ENCODE measurements at places on chromosomes 11 and 22.

- no peak for DNase-seq
These were observed 6.8 kb downstream of the MAFF start for GRCh38 chr22:38208551-38208968.

DNA sequence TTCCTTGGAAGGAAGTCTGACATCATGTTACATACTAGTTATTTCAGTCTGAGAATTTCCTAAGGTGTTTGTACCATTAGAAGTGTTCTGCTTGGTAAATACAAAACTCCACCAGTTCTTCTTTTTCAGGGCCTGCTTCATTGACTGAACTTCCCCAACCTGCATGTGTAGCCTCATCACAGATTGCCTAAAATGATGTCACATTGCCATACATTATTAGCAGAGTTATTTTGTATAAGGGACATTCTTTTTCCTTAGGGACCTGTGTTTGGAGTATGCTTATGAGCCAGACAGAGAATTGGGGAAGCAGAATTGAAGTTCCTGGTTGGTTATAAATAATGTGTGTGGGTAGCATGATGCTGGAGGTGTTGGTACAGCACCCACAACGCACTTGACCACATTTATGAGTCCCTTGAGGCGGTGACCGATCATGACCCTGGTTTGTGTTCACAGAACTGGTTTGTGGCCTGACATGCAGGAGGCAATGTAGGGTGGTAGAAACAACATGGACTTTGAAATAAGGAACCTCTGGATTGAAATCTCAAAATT is 16.4 kb upstream of the MMP7 start:
- no peak for DNase-seq

DNA sequence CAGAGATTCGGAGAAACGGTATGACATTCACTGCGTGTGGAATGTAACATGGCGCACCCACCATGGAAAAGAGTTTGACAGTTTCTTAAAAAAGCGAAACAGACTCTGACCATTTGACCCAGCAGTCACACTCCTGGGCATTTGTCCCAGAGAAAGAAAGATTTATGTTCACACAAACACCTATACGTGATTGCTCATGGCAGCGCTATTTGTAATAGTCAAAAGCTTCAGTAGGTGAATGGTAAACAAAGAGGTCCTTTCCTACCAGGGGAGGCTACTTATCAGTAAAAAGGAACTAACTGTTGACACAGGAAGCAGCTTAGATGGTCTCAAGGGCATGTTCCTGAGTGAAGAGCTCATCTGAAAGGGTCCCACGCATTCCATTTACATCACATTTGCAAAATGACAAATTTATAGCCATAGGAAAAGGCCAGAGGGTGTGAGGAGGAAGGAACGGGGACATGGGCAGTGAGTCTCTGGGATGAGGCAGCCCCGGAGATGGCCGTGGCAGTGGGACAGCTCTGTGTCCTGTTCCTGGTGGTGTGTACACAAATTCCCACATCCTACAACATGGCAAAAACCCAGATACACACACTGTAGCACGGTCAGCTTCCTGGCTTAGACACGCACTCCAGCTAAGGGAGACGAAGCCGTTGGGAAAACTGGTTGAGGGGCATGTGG is 14.6 kb upstream of the KRTAP5-6 start:
- no peak for DNase-seq

DNA sequence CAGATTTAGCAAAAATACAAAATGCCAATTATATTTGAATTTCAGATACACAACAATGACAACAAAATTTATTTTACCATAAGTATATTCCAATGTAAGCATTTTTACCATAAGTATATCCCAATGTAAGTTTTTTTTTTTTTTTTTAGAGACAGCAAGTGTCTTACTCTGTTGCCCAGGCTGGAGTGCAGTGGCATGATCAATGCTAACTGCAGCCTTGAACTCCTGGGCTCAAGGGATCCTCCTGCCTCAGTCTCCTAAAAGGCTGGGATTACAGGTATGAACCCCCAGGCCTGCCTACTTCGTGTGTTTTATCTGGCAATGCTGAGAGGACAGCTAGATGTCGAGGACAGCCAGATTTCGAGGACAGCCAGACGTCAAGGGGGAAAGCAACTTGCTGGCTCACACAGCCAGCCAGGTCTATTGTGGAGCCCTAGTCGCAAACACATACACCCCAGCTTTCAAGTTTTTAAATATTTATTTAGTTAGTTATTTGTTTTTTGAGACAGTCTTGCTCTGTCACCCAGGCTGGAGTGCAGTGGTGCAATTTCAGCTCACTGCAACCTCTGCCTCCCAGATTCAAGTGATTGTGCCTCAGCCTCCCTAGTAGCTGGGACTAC is 1.1 kb upstream of the SERPING1 start:
- no peak for DNase-seq

DNA sequence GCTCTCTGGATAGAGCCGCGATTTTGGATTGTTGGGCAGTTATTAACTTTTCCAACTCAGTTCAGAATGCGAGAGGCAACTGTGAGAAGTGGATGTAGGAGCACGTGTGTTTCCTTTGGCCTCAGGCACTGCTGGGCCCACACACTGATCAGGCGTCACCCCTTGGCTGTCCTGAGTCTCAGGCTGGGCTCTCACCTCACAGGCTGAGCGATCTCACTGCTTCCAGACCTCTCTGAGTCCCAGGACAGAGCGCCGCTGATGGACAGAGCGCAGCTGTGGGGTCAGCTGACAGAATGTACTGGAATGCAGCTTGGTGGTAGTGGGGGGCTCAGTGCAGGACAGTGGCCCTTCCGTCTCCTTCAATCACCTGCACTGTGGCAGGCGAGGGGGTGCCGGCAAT is 516.2 kb downstream of the TBC1D22A start:
- DNase-seq = no peak

- no peak for DNase-seq
These were observed 13.6 kb upstream of the MS4A15 start for GRCh38 chr11:60743058-60743457.

DNA sequence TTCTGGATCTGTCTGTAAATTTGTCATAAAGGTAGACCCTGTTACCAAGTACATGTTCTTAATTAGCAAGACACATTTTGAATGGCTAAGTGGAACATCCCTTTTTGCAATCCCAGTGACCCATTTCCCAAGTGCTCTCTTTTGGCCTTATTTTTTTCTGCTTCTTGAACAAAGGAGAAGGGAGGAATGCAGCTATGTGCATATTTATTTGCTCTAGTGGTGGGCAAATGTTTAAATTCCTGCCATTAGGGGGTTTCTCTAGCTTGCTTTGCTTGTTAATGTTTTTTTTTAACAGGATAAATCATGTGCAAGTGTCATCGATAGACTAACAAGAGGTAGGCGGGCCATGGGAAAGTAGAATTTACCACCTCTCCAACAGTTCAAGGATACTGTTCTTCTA is 135.7 kb downstream of the COMMD9 start:
- DNase-seq = no peak

- no peak for DNase-seq
These were observed 34.2 kb upstream of the RRM1 start for GRCh38 chr11:4060182-4060923.

GRCh38 chr22:47341464-47341863 is 579.0 kb downstream of the TBC1D22A start:
- no peak for DNase-seq

DNA sequence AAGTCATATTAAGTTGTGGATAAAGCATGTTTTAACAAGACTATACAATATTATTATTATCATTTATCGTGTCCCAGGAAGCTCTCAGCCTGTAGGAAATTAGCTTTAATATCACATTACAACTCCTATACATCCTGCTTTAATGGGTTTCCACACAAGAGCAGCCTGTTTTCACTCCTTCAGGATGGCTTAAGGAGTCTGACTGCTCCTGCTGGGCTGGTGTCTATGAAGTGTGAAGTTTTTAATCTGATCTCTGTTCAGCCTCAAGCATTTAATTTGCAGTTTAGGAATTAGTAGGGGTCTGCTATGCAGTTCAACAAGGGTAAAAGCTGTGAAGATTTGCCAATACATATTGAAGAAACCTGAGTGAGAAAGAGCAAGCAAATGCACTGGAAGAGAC is 653.4 kb upstream of the LRRC4C start:
- DNase-seq = no peak

- no peak for DNase-seq
These were observed 553 bp downstream of the NAALAD2 start for GRCh38 chr11:90135016-90135415.

Measured in AG20443 (cell line).